ENCODE measurements at places on chromosomes 11 and 22.

DNA sequence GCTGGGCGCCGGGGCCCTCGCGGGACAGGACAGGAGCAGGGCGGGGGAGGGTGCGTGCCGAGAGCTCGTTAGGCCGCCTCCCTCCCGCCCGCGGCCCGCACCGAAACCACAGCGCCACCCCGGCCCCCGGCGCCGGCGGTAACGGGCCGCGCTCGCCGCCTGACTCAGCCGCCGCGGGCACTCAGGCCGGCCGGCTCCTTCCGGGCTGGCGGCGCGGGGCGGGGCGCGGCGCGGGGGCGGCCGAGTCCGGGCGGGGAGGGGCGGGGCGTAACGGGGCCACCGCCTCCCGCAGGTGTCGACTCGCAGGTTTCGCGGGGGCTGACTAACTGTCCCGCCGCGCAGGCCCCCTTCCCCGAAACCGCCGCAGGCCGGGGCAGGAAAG is at the start of gene AP5B1:
Gene AP5B1 (minus strand): TSS at position 207 of the 382 bp plus-strand sequence. CDS start 385 bp downstream, outside the sequence.
- DNase-seq: peak; percentile 42

DNA sequence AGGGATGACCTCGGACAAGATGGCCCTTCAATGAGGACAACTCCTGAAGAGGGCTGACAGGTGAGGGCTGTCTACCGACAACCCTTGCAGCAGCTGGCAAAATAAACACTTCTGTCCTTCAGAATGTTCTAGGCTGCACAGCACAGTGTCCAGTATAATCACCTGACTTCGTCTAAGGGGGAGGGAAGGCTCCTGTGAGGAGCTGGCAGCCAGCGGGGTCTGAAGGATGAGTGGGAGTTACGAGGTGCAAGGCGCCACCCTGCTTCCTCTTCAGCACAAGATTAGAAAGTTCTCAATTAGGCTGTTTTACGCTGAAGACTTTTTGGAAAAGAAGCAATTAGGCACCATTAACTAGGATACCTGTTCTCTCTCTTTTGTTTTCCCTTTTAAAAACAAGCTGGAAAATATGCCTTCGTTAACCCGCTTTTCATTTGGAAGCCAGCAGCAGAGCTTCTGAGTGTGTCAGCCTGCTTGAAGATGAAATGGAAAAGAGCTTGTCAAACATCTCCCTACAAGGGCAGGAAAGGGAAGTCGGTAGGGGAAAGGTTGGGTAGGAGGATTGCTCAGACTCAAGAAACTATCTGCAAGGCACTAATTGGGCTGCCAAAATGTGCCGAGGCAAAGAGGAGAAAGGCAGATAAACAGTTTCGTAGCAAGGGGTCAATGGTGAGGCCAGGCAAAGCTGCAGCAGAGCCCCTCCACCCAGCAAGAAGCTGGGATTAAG is 592.2 kb upstream of the CADM1 start:
- DNase-seq: no peak

GRCh38 chr22:41779929-41780505 is 20.5 kb upstream of the CCDC134 start:
- no peak for DNase-seq

DNA sequence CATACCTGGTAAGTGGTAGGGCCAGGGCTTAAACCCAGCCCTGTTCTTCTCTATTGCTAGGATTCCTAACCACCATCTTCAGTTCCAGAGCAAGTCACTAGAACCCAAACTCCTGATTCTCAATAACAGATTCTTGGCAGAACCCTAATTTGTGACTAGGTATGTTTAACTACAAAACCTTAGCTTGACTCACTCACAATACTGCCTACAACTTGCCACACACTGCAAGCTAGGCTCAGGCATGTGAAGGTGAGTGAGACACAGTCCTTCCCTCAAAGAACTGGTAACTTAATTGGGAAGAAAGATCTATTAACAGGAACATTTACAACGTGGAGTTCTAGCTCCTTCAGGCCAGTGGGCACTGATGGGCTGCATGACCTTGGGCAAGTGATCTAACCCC is 14.5 kb upstream of the AMOTL1 start:
- no peak for DNase-seq

DNA sequence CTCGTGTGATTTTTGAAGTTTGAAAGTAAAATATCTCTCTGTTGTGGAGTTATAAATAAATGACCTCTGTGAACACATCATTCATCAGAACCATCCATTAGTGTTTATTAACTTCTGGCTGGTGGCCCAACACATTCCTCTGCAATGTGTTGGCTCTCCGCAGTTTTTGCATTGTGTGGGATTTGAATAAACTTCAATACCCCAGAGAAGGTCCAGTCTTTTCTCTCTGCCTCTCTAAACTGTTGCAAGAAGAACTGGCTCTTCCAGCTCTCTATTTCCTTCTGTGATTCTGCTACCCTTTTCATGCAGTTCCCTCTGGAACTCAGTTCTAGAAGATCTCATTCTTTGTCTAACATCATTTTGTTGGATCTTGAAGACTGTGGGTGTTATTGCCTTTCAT is 125.0 kb upstream of the ARHGAP42 start:
- peak; percentile 81 for DNase-seq

DNA sequence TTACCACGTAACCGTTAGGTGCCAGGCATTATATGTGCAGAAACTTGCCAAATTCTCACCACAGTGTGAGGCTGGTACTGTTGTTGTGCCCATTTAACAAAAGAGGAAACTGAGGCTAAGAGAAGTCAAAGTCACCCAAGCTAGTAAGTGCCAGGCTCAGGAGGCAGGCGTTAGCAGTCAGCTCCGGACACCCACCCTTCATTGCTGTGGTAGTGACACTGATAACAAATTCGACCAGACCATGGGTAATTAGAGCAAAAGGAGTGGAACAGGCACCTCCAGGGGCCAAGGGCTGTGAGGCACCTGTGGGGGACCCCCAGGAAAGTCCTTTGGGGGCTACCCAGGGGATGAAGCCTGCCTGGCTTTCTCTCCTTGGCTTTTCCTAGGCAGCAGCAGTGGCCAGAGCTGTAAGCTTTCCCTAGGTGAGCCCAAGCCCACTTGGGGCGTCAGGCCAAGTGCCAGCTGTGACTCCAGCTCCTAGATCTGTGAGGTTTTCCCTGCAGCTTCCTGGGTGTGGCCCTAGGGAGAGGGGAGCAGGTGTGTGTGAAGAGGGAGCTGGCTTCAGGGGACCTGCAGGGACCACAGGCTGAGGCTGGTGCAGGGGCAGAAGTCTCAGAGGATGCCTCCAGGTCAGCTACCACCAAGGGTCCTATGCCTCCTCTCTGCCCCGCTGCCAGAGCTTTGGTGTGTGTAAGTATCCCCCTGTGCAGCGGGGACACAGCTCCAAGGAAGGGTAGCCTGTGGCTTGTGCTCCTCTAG is 19.7 kb upstream of the ALX4 start:
- no peak for DNase-seq

GRCh38 chr11:115215694-115216617 is 288.3 kb downstream of the CADM1 start:
- no peak for DNase-seq

DNA sequence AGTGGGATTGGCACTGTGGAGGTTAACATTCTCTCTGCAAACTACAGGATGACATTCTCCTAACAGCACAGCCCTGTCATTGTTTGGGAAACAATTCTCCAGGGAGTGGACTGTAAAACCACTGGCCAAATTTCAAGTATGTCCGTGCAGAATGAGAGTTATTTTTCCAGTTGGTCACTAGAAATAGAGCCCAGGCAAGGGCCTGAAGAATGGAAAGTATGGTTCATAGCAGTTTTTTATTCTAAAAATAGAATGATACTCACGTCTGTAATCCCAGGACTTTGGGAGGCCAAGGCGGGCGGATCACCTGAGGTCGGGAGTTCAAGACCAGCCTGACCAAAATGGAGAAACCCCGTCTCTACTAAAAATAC is 39.0 kb upstream of the CD44 start:
- DNase-seq: peak; percentile 49

All from foreskin melanocyte (primary cell).